ENCODE measurements at places on chromosomes 5 and 9.

GRCh38 chr9:22165144-22165543 is 156.0 kb upstream of the CDKN2B start:
- no peak for DNase-seq

- DNase-seq = no peak
These were observed 40.1 kb upstream of the CCNH start for GRCh38 chr5:87452837-87453236.

DNA sequence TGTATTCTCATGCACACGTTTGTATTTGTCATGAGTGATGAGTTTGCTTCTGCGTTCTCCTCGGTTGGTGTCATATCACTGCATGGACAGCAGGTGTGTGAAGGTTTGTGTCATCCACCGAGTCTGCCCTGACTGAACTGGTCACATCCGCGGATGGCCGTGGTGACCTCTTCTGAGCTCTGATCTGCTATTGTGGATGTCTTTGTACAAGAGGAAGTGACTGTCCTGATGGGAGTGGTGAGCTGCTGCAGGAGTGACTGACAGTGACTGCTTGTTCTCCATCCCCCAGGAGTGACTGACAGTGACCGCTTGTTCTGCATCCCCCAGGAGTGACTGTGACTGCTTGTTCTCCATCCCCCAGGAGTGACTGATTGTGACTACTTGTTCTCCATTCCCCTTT is 69.9 kb downstream of the EHMT1 start:
- no peak for DNase-seq

DNA sequence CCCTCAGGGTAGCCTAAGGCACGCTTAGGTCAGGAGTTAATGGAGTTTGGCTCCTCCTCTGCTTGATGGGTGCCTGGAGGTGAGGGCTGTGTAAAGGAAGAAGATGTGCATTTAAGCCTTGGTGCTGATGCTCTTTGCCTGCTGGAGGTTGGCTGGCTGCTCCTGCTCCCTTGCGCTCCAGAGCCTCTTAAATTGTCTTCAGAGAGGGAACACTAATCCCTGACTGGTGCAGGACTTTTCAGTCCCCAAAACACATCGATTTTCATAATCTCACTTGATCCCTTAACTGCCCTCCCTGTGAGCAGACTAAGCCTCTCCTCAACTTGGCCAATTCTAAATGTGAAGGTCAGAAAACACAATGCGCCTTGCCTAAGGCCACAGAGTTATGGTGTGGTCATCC is 16.2 kb upstream of the TCOF1 start:
- DNase-seq = no peak

GRCh38 chr9:112787978-112788377 is 37.4 kb downstream of the SNX30 start:
- no peak for DNase-seq

DNA sequence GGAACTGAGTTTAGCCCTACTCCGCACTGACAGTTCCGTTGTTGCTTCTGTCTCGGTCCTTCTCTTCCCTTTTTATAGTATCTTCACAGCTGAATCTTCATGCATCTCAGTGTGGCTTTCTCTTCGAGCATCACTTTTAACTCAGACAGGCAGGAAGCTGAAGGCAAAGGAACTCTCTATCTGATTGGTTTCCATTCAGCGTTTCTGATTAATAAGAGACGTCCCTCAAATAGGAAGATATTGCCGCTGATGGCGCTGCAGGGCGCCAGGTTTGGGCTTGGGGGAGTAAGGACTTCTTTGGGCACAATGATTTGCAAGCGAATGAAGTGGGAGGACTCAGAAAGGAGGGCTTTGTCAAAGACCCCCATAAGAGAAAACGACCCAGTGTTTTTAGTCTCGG is at the start of gene CDH9:
Gene CDH9 (minus strand): TSS at position 111 of the 400 bp plus-strand sequence. CDS start 50,253 bp downstream, outside the sequence.
- no peak for DNase-seq

GRCh38 chr9:116493183-116493860 is 193.8 kb upstream of the TRIM32 start:
- DNase-seq = no peak

GRCh38 chr9:136604823-136605525 is 57.7 kb upstream of the EGFL7 start:
- DNase-seq = no peak

DNA sequence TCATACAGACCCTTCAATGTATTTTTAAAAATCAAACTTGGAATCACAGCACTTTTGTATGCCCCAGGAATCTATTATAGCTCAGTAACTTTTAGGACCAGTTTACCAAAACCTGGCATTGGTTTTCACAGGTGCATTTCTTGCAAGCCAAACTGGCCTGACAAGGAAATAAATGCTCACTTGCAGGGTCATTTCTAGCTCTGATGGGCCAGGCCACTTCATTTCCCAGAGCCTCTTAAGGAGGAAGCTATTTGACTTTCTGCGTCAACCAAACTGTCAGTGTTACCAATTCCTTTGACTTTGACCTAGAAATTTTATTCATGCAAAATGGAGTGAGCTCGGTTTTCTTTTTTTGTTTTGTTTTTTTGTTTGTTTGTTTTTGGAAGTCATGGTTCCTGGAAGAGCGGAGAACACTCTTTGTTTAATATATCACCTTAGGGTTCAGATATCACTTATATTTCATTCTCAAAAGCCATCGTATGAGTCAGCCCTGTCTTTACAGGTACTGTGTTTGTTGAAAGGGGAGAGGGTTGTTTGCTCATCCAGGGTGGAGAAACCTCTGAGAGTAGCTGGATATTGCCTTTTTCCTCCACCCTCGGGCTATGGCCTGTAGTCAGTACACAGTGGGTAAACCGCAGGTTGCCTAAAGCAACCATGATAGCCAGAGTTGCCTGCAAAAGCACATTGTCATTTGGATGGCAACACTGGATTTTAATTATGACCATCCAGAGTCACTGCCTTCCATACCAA is 58.9 kb downstream of the GNA14 start:
- DNase-seq = no peak

DNA sequence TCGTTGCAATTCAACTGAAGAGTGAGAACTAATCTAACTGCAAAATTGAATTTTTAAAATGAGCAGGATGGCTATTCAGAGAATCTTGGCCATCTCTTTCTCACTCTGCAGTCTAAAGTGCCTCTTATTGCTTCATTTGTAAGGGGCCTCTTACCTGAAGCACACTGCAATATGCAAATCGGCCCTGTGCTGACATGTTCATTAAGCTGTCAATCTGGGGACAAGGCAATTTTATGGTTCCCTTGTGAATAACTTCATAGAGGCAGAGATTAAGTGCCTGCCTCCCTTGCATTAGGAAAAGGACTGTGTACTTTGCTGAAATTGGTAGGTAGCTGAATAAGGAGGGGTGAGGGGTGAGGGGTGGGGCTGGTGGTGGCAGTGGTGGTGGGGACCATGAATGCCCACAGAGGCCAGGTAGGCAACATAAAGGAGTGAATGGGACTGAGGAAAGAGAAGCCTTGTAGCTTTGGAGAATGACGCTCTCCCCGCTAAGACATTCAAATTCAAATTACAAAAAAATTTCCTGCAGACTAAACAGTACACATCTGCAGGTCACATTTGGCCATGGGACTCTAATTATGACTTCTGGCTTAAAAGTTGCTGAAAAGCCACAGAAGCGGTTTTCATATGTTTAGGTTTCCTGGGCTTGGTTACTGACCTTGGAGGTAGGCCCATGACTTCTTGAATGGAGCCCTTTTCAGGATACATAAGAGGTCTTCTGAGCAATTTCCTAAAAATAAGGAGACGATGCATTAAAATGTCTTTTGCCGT is 25.0 kb downstream of the TNFSF8 start:
- no peak for DNase-seq

DNA sequence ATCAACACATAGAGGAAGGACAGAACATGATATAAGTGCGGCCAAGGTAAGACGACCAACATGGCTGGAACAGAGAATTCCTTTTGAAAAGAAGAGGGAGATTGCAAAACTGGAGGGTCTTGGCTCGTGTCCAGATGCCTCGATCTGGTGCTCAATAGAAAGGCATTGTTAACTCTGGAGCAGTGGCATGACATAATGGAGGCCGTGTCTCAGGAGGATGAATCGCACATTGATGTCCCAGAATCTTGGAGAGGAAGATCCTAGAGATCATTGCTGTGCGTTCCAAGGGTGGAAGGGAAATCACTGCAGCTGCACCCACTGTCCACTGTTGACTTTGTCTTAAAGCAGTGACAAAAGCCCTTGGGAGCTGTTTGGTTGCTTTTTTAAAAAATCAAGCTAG is 30.9 kb downstream of the GRAMD2B start:
- no peak for DNase-seq

DNA sequence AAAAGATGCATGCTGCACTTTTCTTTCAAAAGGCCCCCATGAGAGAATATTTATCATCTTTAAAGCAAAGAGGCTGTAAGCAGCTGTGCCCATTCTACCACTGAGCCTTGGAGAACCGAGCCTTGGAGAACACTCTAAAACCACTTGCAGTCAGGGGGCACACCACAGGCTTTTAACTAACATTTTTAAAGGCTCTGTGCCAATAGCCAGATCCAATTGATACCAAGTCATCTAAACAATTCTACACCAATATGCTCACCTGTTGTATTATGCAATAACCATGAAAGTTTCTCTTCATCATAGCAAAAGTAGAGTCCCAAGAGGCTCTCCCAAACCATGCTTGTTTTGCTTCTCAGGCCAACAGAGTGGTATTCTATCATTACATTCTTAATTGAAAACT is 1090.5 kb upstream of the SEMA6A start:
- DNase-seq = no peak

GRCh38 chr9:89793551-89793950 is 188.7 kb downstream of the GADD45G start:
- no peak for DNase-seq

- DNase-seq = peak; percentile 35
These were observed at the start of gene TCF7 for GRCh38 chr5:134113902-134114875. TCF7 (plus strand) TSS chr5:134114681; CDS start chr5:134114907, 226 bp downstream.

DNA sequence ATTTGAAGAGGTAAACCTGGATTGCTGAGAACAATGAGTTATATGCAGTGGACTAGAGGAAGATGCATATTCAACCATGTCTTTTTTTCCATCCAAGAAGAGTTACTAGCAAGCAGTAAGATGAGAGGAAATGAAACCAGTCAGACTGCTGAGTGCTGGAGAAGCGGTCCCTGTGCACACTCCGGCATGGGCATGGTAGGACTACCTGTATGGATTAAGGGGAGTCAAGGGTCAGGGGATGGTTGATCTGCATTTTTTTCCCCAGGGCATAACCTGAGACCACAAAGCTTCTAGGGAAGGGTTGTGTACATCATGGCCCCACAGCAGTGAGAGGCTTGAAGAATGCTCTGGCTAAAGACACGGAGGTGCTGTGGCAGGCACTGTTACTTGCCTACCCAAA is 76.6 kb upstream of the ZNF169 start:
- DNase-seq = no peak

DNA sequence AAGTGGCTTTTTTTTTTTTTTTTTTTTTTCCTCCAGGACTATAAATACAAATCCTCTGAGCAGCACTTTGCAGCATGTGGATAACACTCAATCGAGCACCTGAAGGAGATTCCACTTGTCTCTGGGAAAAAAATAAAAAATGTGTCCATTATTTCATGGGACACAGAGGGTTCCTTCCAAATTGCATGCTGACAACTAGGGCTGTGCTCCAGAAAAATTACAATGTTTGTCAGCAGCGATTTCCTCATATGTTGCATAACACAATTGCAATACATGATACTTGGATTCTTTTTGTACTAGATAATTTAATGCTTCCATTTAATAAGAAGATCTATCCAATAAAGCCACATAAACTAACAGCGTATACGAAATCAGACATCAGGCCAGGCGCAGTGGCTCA is 84.4 kb downstream of the CDH18 start:
- no peak for DNase-seq

- no peak for DNase-seq
These were observed 180.2 kb downstream of the RASEF start for GRCh38 chr9:82882748-82883147.

GRCh38 chr9:92432350-92432749 is 8.1 kb upstream of the OMD start:
- DNase-seq = no peak

- DNase-seq = no peak
These were observed 182.2 kb downstream of the MAPKAP1 start for GRCh38 chr9:125524583-125525355.

- peak; percentile 60 for DNase-seq
These were observed 1.4 kb downstream of the PCDHGC5 start for GRCh38 chr5:141490271-141490670.

- DNase-seq = no peak
These were observed 68.2 kb downstream of the LRSAM1 start for GRCh38 chr9:127519301-127520166.

DNA sequence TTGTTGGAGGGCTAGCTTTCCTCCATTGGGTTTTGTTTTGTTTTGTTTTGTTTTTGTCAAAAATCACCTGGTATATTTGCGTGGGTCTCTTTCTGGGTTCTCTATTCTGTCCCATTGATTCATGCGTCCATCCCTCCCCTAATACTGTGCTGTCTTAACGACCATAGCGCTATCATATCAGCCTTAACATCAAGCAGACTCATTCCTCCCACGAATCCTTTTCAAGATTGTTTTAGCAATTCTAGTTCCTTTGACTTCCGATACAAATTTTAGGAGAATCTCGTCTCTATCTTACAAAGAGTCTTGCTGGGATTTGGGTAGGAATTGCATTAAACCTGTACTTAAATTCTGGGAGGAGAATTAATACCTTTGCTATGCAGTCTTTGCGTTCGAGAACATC is 31.1 kb upstream of the RNF130 start:
- no peak for DNase-seq

DNA sequence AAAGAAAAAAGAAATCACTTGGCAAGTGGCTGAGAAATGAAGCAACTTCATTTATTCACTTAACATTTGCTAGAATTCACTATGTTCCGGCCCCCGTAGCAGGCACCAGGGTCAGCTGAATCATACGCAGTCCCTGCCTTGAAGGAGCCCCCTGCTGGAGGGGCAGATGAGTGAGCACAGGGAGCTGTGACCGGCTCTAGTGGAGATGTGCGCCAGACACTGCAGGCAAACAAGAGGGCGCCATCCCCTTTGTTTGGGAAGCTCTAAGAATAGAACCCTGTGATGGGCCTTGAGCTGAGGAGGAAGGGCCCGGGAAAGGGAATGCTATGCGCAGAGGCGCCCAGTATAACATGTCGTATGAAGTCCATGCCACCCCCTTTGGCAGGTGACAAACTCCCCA is 20.2 kb upstream of the RPL26L1 start:
- DNase-seq = no peak

DNA sequence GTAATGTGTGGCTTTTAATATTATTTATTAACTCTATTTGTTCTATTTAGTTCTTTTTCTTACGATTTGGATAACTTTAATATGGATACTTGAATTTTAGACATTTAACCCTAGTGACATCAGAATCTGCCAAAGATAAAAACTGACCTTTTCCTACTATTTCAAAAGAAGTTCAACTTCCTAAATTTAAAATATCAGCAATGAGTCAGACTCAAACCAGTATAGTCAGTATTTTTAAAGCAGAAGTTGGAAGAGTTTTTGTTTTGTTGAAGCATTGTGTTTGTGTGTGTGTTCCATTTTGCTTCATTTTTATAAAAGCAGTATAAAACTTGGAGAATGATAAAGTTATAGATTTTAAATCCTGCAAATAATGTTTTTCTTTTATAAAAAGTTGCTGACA is 251.8 kb upstream of the RASA1 start:
- DNase-seq = no peak

- no peak for DNase-seq
These were observed 83.0 kb downstream of the MARCHF3 start for GRCh38 chr5:126947146-126948010.

Measured in lower leg skin (tissue), 4 donors.